ENCODE measurements at places on chromosomes 16 and 17.

DNA sequence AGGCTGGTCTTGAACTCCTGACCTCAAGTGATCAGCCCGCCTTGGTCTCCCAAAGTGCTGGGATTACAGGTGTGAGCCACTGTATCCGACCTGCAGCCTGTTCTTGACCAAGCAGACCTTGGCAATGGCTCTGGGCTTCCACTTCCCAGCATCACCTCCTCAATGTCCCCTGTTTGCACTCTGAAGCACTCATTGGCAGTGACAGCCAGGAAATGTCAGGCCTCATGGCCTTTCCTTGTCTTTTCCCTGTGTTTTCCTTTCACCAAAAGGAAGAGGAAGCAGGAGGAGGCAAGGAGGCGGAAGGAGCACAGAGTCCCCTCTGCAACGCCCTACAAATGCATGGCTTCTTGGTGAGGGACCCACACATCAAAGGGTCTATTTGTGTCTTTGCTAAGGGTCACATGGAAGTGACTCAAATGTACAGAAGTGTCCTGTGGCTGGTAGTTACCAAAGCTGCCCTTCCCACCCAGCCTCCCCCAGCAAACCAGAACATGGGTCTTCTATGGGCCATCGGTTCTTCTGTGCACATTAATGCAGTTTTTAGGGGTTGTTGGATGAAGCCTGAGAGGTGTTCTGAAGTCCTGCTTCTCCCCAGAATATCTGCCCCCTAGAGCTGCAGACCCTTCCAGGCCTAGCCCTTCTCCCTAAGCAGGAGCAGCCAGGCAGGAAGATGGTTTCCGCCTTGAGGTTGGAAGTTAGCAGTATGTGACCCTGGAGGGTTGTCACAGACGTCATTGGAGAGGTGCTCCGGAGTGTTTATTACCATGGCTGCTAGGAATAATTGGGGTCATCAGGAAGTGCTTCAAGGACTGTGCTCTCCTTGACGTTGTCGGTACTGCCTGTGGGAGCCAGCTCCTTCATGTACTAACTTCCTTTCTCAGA is 60.8 kb downstream of the WIPI1 start:
- DNase-seq: no peak

GRCh38 chr16:49588026-49588425 is 214.4 kb downstream of the C16orf78 start:
- no peak for DNase-seq

DNA sequence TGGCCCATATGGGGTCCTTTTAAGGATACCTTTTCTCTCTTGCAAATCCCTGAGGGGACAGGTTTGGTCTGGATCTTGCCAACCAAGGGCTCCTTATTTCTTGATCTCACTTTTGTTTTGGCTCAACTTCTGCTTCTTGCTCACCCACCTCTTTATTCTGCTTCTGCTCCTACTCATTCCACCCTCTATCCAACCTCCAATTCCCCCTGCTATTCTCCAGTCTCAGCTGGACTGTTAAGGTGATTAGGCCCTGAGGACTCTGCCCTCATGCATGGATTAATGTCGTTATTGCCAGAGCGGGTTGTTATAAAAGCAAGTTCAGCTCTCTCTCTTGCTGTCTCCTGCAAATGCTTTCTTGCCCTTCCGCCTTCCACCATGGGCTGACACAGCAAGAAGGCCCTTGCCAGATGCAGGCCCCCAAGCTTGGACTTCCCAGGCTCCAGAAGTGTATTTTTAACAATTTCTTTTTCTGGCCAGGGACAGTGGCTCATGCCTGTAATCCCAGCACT is 29.8 kb downstream of the LAT start:
- DNase-seq: no peak

GRCh38 chr17:63984236-63984635 is 11.5 kb upstream of the SCN4A start:
- DNase-seq: no peak

DNA sequence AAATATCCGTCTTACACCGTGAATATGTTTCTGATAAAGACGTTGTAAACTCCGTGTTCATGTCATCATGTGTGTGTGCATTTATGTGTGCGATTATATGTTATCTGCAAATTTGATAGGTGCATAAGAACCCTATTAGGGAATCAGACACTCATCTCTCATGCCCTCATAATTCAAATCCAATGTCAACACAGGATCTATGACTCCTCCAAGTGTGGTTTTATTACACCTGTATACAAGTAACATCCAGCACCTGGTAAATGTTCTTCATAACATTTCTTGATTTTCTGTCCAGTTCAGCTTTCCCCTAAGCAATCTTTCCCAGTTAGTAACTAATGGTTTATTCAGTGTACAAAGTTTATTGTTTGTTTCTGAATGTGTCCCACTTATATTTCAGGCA is 681.9 kb downstream of the CDH11 start:
- DNase-seq: no peak

- peak; percentile 65 for DNase-seq
Measured at GRCh38 chr16:66357523-66357928, 9.0 kb upstream of the CDH5 start.

DNA sequence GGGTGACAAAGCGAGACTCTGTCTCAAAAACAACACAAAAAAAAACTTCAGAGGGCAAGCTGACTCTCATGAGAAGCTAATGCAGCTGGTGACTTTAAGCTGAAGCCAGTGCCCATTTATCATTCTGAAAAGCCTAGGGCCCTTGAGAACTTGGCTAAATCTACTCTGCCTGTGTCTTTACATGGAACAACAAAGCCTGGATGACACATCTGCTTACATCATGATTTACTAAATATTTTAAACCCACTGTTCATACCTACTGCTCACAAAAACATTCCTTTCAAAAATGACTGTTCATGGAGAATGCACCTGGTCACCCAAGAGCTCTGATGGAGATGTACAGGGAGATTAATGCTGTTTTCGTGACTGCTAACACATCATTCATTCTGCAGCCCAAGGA is 6.1 kb upstream of the ALOX12 start:
- no peak for DNase-seq

DNA sequence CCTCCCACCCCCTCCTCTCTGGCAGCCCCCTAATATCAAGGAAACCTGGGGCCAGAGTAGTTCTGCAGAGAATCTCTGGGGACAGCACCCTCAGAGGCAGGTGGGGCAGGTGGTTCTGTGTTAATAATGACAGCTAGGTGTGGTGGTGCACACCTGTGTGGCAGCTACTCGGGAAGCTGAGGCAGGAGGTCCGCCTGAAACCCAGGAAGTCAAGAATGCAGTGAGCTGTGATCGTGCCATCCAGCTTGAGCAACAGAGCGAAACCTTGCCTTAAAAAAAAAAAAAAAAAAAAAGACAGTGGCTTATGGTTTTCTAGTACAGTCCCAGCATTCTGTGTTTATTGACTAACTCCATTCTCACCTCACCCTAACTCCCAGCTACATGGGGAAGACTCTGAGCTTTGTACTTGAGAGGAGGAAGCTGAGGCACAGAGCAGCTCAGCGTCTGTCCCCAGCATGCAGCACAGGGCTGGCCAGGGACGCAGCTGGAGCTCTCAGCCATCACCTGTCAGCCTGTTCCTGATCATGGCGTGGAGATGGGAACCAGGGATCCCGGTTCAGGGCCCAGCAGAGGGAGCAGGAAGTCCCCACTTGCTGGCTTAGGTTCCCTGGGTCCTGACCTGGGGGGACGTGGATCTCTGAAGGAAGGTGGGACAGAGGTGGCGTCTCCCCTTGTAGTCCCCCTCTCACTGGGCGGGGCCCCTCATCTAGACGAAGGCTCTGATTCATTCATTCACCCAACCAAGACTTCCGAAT is 6.1 kb downstream of the DBNDD1 start:
- no peak for DNase-seq

- peak; percentile 40 for DNase-seq
Measured at GRCh38 chr17:78133971-78134898, 3.7 kb downstream of the TMC8 start.

- DNase-seq: no peak
Measured at GRCh38 chr17:15957206-15957605, 12.3 kb downstream of the ADORA2B start.

DNA sequence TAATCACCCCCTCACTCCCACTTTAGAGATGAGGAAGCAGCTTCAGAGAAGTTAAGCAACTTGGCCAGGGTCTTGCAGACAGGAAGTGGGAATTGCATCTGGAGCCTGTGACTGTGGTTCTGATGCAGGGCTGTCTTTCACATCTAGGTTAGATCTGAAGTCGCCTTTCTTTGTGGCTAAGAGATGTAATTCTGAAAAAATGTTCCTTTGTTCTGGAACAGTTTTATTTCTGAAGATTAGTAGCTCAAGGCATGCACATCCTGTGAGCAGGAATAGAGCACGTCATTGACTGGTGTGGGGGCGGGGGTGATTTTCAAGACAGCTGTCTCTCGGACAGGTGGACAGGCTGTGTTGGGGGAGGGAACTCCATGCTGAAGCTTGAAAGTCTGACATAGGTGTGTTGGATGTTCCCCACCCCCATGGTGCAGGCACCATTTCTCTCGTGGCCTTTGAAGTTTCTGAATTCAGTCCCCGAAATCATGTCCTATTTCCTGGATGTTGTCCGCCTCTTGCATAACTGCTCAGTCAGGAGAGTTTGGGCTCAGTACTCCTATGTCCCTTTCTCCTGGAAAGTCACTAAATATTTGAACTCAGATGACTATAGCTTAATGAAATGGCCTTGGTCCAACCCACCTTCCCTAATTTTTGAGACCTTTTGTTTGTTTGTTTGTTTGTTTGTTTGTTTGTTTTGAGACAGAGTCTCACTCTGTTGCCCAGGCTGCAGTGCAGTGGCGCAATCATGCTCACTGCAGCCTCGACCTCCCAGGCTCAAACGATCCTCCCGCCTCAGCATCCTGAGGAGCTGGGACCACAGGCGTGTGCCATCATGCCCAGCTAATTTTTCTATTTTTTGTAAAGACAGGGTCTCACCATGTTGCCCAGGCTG is 21.0 kb upstream of the HERPUD1 start:
- no peak for DNase-seq

DNA sequence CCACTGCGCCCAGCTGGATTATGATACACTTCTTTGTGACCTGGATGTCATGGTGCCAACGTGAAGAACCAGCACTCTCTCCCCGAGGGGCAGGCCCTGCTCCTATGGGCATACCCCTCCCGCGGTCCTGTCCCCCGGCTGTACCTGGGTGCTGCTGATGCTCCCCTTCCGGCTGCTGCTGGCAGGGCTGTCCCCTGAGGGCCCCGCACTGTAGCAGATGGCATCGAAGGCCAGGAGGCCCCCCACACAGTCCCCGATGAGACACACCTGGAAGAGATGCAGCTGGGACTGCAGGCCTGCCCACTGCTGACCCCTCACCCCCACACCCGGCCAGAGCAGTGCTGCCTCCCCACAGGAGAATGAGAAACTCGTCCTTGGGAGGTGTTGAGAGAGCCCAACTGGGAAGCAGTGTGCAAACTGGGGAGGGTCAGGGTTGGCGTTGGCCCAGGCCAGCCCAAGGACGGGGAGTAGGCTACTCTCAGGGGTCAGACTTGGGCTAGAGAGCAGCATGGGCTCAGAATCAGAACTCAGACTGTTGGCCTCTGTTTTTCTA is 33.7 kb downstream of the PIMREG start:
- no peak for DNase-seq

GRCh38 chr17:82346342-82347300 is 12.4 kb upstream of the TEX19 start:
- DNase-seq: no peak

DNA sequence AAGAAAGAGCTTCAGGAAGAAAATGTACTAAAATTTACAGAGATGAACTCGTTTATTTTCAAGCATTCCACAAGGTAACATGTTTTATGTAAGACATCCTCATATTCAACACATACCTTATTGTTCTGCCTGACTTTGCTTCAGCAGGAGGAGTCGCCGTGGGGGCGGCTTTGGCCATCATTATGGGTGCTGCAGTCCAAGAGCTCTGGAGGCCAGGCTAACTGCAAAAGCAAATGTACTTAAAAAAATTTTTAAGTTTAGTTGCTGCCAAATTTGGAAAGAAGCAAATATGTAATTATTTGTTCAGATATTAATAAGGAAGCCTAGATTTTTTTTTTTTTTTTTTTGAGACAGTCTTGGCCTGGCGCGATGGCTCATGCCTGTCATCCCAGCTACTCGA is 4.1 kb upstream of the SPG7 start:
- DNase-seq: no peak

DNA sequence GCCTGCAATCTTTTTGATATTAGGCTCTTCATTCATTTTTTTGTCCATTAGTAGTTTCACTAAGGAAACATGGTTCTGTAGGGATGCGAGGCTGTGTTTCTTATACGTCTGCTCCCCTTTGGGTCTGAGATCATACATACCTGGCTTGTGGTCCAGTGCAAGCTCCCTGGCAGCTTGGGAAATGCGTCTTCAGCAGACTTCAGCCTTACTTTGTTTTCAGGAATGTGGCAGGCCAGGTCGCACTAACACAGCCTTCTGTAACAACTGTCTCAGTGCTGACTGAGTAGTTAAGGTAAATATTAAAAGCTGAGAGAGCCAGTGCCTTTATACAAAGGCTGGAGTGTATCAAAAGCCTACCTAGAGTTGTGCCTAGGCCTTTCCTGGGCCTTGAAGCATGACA is 970.5 kb upstream of the EEF2KMT start:
- no peak for DNase-seq

DNA sequence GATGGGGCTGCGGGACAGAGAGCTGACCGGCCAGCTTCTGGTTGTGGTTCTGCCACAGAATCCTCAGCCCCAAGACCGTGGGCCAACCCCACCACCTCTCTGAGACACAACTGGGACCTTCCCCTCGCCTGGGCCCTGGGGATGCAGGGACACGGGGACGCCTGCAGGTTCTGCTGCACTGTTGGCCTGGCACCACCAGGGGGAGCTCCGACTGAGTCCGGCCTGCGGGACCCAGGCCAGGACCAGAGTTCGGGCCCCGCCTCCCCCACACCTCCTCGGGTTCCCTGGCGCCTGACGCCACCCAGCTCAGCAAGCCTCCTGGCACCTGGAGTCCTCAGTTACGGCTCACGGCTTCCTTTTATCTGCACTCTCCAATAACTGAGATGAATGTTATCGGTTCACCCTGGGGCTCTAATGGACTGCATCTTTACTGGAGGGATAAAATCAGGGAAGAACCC is 27.3 kb downstream of the TBC1D16 start:
- peak; percentile 67 for DNase-seq

All from neural crest cell (in vitro differentiated cells).